ENCODE measurements at places on chromosomes 4 and X.
A peak's percentile ranks its signal among the peaks of the same experiment; 100 is the strongest.

DNA sequence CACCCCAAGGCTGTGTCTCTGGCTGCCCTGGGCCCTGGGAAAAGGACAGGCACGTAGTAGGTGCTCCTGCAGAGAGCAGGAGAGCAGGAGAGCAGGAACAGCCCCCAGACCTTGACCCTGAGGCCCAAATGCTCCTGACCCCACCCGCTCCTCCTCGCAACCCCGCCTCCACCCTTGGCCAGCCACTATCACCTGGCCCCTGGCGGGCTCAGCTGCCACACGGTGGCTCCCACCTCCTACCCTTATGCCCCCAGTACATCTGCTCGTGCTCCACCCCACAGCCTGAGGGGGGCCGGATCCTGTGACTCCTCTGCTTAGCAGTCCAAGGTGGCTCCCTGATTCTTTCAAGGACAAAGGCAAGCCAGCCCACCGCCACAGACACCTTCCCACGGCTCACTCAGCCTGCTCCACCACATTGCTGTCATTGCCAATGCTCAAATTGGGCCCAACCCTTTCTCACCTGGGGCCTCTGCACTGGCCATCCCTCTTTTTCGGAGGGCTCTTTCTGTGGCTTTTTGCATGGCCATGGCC, 5.4 kb upstream of the HAUS7 start:
- no peak for DNase-seq

GRCh38 chr4:185424905-185425646, 688 bp downstream of the UFSP2 start:
- peak; percentile 11 for DNase-seq

DNA sequence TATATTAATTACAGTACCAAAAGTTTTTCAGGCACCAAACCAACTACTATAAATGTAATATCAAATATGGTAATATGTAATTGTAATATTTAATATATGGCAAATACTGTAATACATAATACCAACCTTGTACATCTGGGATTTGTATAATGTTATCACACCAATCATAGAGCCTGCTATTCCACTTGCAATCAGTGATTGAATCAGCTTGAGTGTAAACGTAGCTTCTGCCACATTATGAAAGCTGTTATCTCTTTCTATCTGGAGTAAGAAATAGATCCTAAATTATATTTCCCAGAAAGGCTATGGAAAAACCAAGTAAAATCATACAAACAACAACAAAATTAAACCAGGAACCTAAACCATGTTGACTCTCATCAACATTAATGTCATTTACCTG, 24.7 kb upstream of the NEUROG2 start:
- no peak for DNase-seq

- no peak for DNase-seq
These were observed 493 bp upstream of the KCNIP4 start for GRCh38 chr4:21949073-21949457.

DNA sequence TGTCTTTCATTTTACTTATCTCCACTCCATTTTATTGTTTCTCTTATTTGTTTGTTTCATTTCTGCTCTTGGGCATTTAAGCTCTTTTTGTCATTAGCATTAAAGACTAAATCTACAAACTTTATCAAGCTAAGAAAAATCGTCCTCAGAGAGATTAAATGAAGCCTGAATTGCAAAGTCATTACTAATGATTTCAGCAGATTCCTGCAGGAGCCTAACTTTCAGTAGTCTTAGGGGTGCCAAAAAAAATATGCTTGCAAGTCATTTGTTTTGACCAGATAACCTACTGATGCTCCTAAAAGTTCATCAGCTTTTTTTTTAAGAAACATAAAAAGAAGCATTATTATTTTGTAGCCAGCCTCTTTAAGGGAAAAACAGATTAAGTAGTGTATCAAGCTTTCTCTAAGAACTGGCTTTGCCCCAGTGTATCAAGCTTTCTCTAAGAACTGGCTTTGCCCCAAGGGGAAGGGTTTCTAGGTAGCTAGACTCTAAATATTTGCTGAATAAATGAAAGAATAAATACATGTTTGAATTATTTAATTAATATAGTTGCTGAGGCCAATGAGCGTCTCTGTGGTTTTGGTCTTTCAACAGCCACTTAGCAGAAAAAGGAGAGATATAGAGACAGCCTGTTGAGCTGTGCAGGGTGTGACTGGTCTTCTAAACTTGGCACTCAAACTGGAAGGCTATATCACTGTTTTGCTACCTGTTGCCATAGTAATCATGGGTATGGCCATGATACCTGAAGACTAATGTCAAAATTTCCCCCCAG, 174.2 kb downstream of the BTC start:
- DNase-seq = no peak

DNA sequence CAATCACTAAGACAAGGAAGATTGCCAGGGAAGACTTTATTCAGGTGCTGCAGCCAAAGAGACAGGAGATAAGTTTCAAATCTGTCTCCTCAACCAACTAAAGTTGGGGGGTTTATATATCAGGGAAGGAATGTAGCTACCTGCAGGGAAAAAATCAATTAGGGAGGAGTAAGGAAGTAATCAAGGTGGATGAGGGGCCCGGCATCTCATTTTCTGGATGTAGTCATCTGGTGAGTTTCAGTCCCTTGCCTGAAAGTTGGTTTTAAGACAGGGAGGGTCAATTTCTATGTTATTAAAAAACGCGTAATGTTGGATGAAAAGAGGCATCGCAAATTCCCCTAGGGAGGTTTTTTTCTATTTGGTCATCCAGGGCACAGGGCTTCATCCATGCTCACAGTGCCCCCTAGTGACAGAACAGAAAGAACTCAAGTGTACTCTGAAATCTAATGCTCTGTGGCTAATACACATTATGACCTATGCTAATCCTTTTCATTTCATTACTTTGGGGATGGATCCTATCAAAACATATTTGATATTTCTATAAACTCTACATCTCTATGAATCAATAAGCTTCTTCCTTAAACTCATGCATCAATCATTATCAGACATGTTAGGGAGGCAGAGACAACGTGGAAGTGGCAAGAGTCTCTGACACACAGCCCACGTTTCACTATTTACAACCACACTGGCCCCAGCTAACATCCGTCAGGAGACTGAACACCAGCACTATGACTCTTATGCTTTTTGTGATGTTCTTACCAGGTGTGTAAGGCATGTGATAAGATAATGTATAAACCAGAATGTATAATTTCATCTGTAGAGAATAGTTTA, 1577.0 kb upstream of the TENM3 start:
- no peak for DNase-seq

DNA sequence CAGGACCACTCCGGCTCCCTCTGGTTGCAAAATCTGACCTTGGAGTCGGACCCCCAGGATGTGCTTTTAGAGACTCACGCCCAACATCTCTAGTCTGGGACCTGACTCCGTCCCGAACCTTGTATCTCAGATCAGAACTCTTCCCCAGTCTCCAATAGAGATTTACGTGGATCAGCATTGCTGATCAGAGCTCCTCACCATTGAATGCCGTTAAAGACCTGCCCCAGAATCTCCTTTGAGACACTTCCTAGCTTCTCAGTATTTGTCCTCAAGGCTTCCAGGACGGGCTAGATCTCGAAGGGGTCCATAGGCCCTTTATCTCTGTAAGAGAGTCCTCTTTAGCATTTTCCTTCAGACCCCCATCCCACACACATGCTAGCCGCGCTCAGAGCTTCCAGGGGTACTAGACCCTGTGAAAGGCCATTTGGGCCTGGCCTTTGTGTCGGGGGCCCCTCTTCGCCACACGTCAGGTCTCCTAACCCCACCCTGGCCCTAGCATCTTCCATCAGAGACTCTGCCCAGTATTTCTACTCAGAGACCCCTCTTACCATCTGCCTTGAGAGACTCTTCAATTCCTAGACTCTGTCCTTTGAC, 662 bp downstream of the UBA1 start:
- DNase-seq = no peak

DNA sequence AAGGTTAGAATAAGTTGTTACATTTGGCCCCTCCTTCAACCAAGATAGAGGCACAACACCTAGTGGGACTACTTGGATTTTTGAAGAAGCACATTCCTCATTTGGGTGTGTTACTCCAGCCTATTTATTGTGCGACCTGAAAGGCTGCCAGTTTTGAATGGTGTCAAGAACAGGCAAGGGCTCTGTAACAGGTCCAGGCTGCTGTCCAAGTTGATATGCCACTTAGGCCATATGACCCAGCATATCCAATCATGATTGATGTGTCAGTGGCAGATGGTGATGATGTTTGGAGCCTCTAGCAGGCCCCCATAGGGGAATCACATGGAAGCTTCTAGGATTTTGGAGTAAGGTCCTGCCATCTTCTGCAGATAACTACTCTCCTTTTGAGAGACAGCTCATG, 35.5 kb upstream of the UGT2B4 start:
- DNase-seq = no peak

DNA sequence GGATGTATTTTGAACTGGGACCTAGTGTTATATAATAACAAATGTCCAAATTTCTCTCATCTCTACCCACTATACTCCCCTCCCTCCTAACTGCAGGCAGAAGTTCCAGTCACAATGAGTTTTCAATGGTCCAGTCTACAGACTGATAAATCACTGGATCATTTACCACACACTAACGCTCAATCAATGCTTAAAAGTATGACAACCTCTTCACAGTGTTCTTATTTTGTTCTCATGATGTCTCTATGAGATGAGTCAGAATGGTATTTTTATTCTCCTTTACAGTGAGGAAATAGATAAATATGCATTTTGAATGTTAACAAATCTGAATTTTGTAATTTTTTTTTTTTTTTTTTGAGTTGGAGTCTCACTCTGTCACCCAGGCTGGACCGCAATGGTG, 83.7 kb upstream of the ETNPPL start:
- no peak for DNase-seq
